Choroid plexus epithelial cell (primary cell): ENCODE measurements at places on chromosomes 3 and 15.
A peak's percentile ranks its signal among the peaks of the same experiment; 100 is the strongest.

GRCh38 chr15:37058316-37058985 is 41.9 kb downstream of the MEIS2 start:
- peak; percentile 75 for DNase-seq

DNA sequence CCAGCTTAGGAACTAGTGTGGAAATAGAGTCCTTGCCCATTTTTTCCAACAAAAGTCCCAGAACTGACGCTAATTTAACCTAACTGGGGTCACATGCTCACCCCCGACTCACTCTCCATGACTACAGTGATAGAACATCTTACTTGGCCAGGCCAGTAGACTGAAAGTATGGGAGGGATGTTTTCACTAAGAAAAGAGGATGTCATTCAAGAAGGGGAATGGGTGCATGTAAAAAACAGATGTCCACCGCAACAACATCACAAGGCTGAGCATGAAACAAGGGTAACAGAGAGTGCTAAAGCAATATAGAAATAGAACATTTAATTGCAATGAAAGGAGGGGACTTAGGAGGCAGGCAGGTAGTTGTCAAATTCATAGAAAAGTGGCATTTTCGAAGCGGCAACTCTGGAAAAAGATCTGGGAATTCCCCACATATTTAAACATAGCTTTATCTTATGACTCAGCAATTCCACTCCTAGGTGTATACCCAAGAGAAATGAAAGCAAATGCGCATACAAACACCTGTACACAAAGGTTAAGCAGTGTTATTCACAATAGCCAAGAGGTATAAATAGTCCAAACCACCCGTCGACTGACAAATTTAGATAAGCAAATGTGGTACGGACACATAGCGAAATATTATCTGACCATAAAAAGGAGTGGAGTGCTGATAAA is 41.1 kb upstream of the UBE2E2 start:
- DNase-seq = peak; percentile 62

- no peak for DNase-seq
Measured at GRCh38 chr3:193620057-193620456, 27.0 kb downstream of the OPA1 start.

GRCh38 chr3:108175352-108175751 is 46.9 kb downstream of the IFT57 start:
- DNase-seq = peak; percentile 7

- DNase-seq = no peak
Measured at GRCh38 chr3:154013736-154014135, 107.5 kb upstream of the ARHGEF26 start.

DNA sequence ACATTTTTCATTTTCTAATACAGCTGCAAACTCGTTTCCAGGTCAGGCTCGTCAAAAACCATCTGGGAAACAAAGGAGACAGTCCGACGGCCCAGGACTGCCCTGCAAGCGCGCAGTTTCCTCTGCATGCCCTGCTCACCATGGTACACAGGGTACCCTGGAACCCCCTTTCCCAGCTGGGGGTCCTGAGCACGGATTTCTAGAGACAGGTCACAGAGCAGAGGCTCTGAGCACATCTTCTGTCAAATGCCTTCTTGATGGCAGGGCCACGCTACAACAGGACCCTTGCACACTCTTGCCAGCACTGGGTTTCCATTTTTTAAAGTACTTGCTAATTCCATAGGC is 8.1 kb downstream of the ZXDC start:
- DNase-seq = no peak

GRCh38 chr15:84817466-84818081 is 418 bp downstream of the ALPK3 start:
- DNase-seq = no peak

- peak; percentile 36 for DNase-seq
Measured at GRCh38 chr15:59360305-59360704, 12.4 kb downstream of the MYO1E start.

DNA sequence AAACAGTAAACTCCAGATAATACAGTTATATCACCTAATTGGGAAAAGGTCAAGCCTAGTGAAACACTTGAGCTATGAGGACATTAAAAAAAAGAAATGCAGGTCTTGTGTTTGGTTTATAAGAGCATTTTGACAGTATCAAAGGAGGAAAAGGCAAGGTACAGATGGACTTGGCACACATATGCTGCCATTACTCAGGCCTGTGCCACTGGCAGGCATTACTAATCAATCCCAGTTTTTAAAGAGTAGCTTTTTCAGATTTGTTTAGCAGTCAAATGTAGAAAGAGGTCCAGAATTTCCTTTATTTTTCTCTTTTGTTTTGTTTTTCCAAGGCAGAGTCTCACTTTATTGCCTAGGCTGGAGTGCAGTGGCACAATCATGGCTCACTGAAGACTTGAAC is 38.9 kb downstream of the MDFIC2 start:
- DNase-seq = peak; percentile 39

- DNase-seq = no peak
Measured at GRCh38 chr3:94611596-94611995, 548.7 kb downstream of the NSUN3 start.

GRCh38 chr15:36877796-36878683 is 222.3 kb downstream of the MEIS2 start:
- DNase-seq = no peak

GRCh38 chr15:88794001-88794400 is 9.2 kb upstream of the ACAN start:
- DNase-seq = no peak

DNA sequence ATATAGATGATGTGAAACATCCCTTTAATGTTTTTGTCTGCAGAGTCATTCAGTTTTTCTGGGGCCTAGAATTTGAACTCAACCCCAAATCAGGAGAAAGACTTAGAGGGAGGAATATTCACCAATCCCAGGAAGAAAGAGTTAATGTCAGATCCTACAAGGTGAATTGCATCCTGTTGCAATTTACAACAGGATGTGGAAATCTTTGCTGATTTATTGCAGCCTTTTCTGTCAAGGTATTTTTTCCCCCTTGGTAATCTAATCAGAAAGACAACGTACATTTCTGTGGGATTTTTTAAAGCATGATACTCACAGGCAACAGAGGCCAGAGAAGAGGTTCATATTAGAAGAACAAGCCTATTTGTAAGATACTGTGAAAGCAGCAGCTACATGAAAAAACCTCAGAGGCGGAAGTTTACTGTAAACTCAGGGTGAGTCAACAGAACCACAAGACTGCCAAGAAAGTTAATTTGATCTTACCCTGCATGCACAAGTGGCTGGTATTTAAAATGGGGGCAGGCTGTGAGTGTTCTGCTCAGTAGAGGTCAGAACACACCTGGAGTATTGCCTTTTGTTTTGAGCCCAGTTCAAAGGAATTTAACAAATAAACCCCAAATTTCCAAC is 531.9 kb downstream of the AGBL1 start:
- DNase-seq = no peak

DNA sequence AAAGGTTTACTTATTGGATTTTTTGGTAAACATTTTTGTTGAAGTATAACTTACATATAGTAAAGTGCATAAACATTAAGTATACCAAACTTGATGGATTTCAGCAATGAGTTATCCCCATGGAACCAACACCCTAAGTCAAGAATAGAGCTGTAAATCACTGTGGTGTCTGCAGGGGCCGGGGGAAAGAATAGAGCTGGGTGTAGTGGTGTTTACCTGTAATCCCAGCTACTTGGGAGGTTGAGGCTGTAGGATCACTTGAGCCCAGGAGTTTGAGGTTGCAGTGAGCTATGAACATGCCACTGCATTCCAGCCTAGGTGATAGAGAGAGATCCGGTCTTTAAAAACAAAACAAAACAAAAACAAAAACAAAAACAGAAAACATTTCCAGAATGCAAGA is 13.3 kb upstream of the FEM1B start:
- DNase-seq = no peak

GRCh38 chr3:193465992-193466608 is 87.5 kb upstream of the ATP13A5 start:
- DNase-seq = no peak

- peak; percentile 58 for DNase-seq
Measured at GRCh38 chr3:48023377-48023776, 7.2 kb upstream of the MAP4 start.

DNA sequence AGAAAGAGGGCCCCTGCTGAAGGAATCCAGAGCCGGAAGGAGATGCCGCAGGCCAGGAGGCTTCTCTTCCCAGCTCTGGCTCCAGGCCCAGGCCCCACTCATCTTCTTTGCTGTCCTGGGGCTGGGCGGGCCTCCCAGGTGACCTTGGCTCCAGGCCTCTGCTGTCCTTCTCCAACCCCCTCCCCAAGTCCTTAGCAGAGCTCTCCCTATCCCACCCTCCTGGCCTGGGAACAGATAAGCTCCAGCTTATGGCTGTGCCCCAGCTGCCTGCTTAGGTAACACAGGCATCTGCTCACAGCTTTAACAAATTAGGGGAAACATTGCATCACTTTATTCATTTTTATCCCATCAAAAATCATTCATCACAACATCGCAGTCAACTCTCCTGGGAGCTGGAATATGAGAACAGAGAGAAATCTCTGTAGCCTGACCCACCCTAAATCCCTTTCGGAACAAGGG is 86.9 kb downstream of the SEMA5B start:
- peak; percentile 19 for DNase-seq

- DNase-seq = peak; percentile 23
Measured at GRCh38 chr3:33665294-33665693, 52.8 kb downstream of the CLASP2 start.

GRCh38 chr15:90990446-90990845 is 3.9 kb downstream of the PRC1 start:
- DNase-seq = no peak
